ENCODE measurements at places on chromosomes 7 and 10.

- DNase-seq = no peak
Observed at GRCh38 chr10:43054593-43054992, 22.3 kb upstream of the RET start.

DNA sequence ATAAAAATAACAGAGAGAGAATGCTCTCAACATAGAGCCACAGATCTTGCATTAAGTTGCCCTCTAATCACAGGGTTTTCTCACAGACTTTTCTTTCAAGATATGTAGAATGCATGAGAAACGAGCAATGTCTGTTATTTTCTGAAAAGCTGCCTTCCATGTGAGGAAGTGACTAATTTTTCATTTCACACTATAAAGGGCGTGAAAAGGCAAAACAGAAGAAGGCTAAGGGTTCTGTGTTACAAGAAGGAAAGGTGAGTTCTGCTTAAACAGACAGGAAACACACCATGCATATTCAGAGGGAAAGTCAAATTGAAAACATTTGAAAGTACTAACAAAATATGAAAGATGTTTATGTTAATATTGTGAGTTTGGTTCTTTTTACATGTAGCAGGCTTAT is 189.2 kb downstream of the SEMA3D start:
- no peak for DNase-seq

DNA sequence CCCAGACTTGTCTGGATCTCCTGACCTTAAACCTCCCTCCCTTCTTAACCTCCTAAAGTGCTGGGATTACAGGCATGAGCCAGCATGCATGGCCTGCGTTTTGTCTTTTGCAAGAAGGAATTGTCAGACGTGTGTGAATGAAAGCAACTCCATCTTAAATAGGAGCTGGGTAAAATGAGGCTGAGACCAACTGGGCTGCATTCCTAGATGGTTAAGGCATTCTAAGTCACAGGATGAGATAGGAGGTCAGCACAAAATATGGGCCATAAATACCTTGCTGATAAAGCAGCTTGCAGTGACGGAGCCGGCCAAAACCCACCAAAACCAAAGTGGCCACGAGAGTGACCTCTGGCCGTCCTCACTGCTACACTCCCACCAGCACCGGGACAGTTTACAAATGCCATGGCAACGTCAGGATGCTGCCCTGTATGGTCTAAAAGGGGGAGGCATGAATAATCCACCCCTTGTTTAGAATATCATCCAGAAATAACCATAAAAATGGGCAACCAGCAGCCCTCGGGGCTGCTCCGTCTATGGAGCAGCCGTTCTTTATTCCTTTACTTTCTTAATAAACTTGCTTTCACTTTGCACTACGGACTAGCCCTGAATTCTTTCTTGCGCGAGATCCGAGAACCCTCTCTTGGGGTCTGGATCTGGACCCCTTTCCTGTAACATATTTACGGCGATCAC is 41.2 kb upstream of the SDK1 start:
- no peak for DNase-seq

DNA sequence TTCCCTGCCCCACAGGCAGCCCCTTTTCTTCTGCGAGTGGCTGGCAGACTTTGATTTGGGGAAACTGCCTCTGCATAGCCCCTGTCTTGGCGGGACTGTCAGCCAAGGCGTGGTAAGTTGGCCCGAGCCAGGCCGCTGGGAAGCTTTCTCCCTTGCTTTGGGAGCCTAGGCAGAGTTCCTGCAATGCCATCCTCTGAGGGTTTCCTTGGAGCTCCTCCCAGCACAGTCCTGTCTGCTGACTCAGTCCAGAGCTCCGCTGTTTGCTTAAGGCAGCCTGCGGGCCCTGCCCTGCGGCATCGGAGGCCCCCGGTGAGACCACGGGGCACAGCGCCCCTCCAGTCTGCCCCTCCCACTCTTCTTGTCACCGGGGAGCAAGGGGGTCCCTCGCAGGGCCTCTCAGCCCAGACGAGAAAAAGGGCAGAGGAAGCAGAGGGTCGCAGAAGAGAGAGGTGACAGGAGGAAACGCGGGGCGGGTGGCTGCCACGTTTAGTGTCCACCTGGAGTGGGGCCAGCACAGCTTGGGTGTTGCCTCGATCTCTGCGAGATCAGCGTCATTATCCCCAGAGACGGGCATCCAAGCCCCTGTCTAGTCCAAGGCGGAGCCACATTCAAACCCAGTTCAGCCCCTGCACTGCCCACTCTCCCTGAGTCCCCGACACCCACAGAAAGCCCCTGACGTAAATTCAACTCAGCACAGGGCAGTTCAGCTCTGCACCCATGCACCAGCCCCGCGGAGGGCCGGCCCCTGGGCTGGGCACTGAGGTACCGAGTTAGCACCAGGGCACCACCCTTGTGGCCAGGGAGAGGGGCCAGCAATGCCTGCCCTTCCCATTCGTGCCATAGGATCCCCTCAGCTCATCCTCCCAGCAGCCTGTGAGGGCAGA is 59.0 kb upstream of the CHST15 start:
- DNase-seq = peak; percentile 68

DNA sequence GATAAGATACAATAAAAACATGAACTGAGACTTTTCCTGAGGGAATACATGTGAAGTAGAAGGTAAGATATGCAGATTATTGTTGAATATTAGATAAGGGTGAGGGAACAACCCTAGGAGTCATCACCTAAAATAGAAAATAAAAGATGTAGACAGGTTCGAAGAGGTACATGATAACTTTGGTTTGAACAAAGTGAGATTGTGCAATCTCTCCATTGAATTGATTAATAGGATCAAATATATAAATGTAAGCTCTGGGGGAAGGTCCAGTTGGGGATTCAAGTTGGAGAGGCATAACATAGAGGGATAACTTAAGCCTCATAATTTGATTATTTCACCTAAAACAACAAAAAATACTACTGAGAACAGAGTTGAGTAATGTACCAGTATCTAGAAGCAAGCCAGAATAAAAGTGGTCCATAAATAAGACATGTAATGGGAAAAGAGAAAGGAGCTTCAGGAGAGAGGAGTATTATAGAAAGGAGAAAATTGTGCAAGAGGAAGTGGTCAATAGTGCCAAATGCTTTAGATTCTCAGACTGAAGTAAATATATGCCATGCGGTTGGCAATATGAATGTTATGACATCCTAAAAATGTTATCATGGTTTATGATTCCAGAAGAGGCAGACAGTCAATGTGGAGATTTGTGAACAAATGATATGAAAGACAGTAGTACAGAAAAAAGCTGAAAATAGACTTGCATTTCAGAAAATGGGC is 282.3 kb upstream of the CHRM2 start:
- no peak for DNase-seq

DNA sequence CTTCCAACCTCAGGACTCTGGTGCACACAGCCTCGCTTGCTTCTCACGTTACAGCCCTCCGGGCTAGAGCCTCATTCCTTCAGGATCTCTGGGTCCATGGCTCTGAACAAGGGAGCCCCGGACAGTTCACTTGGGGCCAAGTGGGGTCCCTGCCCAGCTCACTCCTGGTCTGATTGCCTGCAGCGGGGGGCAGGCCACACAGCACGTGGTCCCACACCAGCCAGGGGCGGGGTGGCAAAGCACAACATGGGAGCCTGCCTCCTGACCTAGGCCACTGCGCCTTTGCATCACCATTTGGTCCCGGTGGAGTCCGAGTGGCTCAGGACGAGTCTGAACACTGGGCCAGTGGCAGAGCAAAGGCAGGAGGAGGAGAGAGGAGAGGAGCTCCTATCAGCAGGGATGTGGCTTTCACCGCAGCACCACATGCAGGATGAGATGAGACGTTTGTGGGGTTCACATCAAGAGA is 13.4 kb upstream of the CRYGN start:
- no peak for DNase-seq

DNA sequence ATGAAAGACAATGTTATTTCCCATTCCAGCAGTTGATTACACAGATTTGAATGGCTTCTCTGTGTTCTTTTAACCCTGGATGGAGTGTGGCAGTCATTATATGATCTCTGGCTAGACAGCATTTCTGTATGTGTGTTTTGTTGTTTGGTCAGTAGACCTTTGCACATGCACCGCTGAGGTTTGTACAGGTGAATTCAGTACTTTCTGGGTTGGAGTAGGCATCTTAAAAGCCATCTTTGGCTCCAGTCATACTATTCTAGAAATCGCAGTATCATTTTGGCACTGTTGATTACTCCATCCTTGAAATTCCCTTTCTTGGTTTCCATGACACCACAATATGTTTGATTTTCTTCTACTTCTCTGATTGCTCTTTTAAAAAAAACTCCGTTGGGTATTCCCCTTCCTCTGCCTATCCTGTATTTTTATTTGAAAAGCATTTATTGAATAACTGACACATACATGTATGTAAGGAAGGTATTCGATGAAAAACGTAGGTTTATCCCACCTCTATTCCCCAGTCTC is 29.9 kb downstream of the TAS2R41 start:
- no peak for DNase-seq

- DNase-seq = no peak
Observed at GRCh38 chr10:118209215-118209614, 132.9 kb downstream of the FAM204A start.

- no peak for DNase-seq
Observed at GRCh38 chr10:69929575-69929974, 123.1 kb upstream of the MACROH2A2 start.

DNA sequence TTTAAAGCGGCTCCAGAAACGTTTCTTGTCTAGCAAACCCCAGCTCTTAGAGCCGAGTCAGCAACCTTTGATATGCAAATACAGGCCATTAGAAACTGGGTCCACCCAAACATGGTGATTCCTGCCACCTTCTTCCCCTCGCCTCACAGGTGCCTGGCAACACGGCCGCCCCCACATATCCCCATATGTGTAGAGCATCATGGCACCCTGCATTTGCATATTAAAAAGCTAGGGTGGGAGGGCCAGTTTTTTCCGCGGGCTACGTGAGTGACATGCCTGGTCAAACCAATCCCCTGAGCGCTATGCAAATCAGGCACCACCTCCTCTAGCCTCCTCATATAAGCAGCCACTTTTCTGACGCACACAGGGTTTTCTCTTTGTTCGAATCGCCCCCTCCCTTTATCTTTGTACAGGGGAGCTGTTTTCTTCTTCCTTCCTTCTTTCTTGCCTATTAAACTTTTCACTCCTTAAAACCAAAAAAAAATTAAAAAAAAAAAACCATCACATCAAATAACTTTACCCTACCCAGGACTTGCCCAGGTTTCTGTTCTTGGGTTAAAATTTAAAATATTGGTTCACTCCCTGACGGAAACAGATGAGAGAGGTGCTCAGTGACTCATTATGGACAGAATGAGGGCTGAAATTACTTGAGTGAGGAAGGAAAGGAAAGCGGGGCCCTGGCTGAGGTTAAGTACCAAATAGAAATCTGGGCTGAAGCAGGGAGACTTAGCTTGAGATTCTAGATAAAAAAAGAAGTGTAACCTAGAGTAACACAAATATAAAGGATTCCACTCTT is 59.8 kb downstream of the COA1 start:
- DNase-seq = no peak

DNA sequence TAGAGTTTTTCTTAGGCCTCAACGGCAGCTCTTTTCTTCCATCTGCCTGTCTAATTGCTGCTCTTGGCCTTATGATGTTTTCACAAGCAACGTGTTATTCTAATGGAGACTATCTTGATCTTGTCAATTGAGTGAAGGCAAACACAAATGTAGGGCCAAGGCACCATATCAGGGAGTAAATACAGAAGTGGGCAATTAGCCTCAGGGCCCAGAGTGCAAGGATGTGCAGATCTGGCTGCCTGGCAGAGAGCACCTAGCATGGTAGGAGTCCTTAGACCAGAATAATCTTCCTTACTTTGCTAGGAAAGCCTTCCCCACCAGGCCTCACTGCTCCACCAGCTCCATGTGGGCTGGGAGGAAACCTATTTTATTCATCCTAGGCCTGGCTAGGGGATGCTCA is 590.9 kb downstream of the LRMDA start:
- DNase-seq = no peak

DNA sequence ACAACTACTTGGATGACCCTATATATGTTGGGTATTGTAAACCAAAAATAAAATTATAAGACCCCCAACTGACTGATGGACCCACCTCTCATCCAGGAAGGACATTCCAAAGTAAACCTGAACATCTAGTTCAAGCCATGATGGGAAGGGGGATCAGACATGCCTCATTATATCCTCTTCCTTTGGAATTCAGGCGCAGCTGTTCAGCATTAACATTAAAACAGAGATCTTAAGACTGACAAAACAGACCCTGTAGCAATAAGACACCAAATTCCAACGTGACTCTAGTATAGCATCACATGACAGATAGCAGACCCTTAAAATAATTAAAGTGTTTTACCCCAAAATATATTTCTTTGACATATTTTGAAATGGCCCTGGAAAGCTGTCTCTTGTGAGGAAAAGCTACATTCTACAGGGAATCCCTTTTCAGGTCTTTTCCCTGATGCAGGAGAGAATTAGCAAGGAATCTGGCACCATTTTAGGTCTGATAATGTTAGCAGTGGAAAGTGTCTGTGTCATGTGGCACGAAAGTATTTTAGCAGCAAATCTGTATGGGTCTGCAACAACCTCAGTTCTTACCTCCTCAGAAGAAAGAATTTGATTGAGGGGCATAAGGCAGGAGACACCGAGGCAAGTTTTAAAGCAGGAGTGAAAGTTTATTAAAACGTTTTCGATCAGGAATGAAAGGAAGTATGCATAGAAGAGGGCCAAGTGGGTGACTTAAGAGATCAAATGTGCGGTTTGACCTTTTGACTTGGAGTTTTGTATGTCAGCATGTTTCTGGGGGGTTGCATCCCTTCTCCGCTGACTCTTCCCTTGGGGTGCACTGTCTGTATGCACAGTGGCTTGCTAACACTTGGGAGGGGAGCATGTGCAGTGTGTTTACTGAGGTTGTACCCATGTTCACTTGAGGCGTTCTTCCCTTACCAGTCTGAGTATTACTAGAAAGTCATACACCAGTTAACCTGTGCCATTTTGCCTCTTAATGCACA is 236.6 kb upstream of the PPP1R3A start:
- no peak for DNase-seq

- DNase-seq = no peak
Observed at GRCh38 chr7:25482631-25483030, 254.3 kb upstream of the NPVF start.
